ENCODE measurements at places on chromosomes 4 and X.

GRCh38 chr4:187666697-187667494 lies 328.7 kb upstream of the ZFP42 start:
- no peak for DNase-seq

DNA sequence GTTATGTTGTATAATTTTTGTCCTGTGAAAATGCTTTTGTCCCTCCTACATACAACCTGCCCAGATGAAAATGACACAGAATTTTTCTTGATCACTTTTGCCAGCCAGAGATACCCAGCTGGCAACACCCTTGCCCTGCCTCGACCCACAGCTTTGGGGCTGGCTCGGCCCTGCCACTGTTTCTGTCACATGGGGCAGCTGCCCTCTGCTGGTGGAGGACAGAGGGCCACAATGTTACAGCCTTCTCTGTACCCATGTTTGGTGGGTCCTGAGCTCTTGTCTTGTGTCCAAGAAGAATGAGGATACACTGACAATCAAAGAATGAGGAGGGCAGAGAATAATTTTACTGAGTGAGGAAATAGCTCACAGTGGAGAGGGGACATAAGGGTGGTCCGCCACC lies 31.1 kb downstream of the BMP15 start:
- peak; percentile 12 for DNase-seq

DNA sequence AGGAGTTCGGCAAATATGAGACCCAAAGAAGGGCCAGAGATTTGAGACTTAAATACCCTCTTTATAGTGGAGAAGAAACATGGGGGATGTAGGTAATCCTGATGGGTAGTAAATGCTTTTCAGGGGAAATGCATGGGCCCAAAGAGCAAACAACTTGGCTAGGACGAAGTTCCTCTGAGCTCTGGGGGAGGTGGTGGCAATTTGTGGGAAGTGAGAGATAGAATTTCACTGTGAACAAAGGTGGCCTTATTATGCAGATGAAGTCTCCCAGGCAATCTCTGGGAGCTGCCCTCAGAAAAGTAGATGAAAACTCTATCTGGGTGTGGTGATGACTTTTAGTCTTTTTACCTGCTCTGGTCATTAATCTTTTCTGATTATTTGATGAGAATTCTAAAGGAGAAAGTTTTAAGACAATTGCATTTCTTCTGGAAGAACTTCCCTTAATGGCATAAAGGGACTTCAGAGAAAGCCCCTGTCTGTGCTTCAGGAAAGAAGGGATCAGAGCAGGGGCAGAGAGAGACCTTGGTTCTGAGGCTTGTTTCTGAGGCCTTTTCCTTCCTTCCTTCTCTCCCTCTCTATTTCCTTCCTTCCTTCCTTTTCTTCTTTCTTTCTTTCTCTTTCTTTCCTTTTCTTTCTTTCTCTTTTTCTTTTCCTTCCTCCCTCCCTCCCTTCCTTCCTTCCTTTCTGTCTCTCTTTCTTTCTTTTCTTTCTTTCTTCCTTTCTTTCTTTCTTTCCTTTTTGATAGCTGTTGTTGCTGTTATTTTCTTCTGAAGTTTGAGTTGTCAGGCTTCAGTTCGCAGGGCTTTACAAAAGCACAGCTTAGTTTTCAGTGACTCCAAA lies 37.5 kb upstream of the MAOA start:
- DNase-seq = no peak

GRCh38 chrX:107831071-107831730 lies 5.5 kb downstream of the MID2 start:
- DNase-seq = no peak

- no peak for DNase-seq
These were observed 194.6 kb upstream of the FTHL17 start for GRCh38 chrX:31266203-31267076.

GRCh38 chr4:89221167-89221867 lies 86.3 kb downstream of the GPRIN3 start:
- DNase-seq = no peak

- no peak for DNase-seq
These were observed 5.3 kb downstream of the MTM1 start for GRCh38 chrX:150573702-150574101.

- no peak for DNase-seq
These were observed 64.2 kb upstream of the NHSL2 start for GRCh38 chrX:71846429-71846828.

DNA sequence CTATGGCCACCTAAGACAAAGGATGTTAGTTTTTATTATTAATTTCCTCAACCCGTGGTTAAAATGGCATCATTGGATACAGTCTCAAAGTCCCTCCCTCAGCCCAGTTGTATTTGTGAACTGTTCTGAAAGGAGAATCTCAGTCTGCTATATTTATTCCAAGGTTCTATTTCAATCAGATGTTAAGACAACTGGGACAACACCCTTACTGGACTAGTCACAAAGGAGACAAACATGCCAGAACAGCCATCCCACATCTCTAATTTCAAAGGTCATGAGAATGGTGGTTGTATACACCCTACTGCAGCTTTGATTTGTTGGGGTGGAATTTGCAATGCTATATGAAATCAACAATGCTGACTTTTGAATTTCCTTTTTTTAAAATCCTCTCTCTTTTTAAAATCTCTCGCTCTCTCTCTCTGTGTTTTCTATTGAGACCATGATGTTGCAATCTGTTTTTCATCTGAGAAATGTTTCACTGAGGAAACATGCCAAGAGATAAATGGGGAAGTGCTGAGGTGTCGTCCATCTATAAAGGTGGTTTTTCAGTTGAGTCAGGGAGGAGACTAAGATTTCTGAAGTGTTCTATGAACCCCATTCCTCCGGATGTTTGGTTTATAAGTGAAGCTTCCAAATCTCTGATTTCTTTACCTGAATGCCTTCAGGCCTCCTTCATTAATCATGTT lies 201.5 kb upstream of the GATB start:
- DNase-seq = no peak

GRCh38 chr4:23876418-23877089 lies 13.3 kb downstream of the PPARGC1A start:
- no peak for DNase-seq

DNA sequence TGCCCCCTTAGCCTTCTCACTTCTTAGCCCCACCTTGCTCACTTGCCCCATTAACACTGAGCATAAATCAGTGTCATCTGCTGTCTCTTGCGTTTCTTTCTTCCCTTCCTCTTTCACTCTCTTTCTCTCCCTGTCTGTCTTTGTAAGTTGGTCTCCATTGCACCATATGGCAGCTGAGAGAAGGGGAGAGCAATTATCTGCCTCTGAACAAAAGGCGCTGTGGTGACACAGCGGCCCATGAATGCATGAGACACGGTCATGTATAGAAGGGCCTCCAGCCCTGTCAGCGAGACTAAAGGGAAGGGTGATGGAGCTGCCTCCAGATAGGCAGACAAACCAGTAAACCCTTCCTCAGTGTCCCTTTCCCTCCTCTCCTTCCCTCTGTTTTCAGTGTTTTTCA lies 88.8 kb upstream of the PCDH18 start:
- no peak for DNase-seq

DNA sequence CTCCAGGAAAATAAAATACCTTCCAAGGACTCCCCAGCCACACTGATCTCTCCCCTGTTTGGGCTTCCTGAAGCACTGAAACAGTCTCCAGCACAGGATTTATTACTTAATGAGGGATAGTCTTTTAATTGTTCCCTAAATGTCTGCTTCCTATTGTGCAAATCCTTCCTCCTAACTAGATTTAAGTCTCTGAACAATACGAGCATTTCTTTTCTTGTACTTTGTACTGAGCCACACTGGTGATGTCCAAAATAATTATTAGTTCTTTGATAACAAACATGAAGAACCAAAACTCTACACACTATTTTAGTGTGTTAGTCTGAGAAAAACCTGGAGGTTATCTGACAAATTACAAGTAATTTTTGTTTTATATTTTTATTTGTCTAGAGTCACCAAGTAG lies 5.1 kb downstream of the ADGRA3 start:
- no peak for DNase-seq

DNA sequence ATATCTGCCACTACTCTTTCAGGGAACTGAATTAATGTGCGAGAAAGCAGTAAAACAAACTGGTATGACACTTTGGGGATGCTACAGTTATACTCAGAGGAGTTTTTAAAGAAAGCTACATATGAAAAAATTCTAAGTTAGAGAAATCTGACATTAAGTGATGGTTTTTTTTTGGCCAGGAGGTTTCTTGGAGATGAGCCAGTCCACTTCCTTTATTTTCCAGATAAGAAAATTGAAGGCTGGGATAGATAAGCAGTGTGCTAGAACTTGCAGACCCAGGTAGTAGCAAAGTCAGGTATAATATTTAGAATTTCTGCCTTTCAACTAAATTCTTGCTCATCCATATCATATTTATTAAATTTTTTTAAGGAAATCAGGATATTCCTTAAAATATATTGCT lies 106.8 kb downstream of the FAT4 start:
- DNase-seq = no peak

GRCh38 chr4:134787315-134787714 lies 585.7 kb upstream of the PABPC4L start:
- no peak for DNase-seq

- no peak for DNase-seq
These were observed 30.7 kb downstream of the CDKL2 start for GRCh38 chr4:75599647-75600046.

DNA sequence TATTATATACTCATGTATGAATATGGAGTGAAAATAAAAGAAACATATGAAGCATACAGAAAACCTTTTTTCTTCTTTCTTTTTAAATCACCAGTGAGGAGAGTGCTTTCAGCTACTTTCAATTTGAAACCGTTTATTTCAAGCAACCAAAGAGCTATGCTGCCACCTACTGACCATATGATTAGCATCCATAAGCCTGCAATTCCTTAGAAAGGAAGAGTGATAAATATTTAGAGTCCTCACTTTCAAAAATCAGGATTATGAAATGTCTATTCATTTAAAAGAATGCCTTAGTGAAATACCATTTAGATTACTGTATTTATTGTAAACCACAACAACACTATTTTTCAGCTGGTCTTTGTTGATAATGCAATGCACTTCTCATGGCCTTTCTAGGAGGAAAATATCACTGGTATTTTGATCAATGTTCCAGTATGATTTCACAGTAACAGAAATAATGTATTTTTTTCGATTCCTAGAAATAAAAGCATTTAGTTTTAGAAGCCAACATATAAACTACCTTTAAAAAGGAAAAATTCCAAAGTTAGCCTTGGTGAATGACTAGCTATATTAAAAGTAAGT lies 667.6 kb downstream of the PCDH18 start:
- peak; percentile 74 for DNase-seq

DNA sequence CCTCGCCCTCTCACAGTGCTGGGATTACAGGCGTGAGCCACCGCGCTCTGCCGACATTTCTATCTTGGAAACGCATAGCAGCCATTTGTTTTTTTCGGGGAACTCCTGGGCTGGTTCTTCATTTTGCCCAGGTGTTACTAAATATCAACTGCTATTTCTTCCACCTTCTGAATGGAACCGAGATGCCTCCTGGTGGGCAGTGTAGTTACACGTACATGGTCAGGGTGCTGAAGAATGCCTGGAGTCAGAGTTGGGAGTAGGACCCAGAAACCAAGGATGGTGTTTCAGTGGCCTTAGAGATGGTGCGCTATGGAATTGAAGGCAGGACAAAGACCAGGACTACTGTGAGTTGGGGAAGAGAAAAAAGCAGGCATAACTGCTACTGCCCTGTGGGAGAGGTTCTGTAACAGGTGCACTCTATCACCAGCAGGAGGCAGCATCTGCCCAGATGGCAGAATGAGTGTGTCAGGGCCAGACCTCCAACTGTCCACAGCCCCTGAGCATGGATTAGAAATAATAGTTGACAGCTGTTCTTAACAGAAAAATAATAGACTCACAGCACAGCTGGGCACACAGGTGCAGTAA lies 81.7 kb downstream of the ZC4H2 start:
- DNase-seq = peak; percentile 58

DNA sequence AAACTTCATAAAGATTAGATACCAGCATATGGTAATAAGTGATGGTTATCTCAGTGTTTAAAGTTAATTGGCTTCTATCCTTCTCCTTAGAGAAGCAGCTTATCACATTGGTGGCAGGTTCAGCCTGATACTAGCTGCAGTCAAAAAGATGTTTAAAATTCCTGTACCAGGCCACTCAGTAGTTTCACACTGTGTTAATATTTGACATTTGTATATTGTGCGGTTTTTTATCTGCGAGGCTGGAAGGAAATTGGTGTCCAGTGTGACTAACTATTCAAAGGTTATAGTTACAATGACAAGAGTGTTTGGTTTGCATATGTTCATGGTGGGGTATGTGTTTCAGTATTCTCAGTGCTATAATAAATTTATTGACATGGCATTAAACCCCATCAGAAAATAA lies 27.5 kb upstream of the TBC1D8B start:
- no peak for DNase-seq
